Activated naive CD8-positive, alpha-beta T cell treated with anti-CD3 and anti-CD28 coated beads for 36 hours (primary cell): ENCODE measurements at places on chromosomes 16 and 17.

GRCh38 chr17:13835151-13835550 is 233.4 kb upstream of the HS3ST3A1 start:
- no peak for DNase-seq

- no peak for DNase-seq
Observed at GRCh38 chr17:77755410-77755963, 203.0 kb upstream of the TNRC6C start.

GRCh38 chr16:4529085-4530060 is 9.2 kb downstream of the CDIP1 start:
- peak; percentile 31 for DNase-seq

DNA sequence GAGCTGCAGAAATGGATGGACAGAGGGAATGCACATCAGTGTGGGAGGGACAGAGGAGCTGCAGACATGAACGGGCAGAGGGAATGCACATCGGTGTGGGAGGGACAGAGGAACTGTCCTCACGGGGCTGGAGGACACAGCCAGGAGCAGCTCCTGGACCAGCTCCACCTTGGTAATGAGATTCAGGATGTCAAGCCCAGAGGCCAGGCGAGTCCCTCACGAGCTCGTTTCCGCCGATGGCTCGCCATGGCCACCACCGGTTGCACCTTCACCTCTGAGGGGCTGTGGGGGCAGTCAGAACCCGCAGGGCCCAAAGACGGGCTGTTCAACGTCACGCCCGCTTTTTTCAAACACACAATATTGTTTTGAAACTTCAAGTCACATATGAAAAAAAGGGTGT is 56.2 kb downstream of the RPH3AL start:
- no peak for DNase-seq

- no peak for DNase-seq
Observed at GRCh38 chr16:5580296-5580695, 482.7 kb upstream of the EEF2KMT start.

DNA sequence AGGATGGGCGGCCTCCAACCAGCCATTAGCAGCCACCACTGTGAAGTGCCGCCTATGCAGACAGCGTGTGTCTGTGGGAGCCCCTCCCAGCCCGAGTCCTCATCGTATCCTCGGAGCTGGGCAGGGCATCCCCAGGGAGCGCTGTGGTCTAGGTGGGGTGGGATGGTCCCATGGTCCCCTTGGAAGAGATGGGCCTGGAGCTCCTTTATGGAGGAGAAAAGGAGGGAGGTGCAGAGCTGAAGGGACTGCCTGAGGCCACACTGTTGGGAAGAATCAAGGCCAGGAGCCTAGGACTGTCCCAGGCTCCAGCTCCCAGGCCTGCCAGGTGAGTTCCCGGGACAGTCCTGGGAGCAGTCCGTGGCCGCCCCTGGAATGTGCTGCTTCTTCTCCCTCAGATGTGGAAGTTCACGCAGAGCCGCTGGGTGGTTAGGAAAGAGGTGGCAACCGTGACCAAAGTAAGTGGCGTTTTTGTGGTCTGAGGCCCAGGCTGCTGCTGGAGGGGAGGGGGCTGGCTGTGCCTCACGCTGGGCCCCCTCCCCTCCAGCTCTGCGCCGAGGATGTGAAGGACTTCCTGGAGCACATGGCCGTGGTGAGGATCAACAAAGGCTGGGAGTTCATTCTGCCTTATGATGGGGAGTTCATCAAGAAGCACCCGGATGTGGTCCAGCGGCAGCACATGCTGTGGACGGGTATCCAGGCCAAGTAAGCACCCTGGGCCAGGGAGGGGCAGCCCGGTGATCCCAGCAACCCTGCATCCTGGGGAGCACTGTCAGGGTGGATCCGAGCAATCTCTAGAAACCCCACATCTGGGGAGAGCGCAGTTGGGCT is 27.0 kb downstream of the POLR3E start:
- no peak for DNase-seq

GRCh38 chr16:47664653-47665325 is 203.7 kb downstream of the PHKB start:
- no peak for DNase-seq

GRCh38 chr16:64791756-64792155 is 330.1 kb downstream of the CDH11 start:
- DNase-seq, result no peak

DNA sequence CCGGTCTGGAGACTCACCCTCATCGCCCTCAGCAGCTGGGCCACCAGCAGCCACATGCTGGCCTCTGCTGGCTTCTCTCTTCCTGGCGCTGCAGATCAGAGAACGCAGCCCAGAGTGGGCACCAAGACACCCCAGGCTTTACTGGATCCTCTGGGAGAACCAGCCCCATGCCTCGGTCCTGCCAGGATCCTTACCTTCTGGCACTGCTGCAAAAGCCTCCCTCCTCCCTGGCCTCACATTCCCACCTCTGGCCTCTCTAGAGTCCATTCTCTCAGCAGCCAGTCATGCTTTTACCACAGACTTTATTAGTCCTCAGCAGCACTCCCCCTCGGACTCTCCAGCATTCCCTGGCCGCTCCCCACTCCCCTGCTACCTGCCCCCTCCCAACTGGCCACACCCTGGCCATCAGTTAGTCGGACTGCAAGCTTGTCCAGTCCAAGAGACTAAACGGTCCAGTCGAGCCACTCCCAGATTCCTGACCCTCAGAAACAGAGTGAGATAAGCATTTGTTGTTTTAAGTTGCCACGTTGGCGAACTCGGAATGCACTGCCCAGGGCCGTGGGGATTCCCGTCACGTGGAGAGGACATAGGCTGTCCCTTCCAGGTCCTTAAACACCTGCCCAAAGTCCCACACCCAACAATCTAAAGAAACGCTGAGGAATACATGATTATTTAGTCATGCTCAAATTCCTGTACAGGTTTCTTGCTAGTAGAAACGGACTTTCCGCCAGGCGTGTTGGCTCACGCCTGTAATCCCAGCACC is 5.9 kb upstream of the SPG7 start:
- no peak for DNase-seq

GRCh38 chr16:23802776-23803175 is 33.0 kb upstream of the PRKCB start:
- no peak for DNase-seq

- no peak for DNase-seq
Observed at GRCh38 chr16:85170066-85170491, 57.8 kb upstream of the CIBAR2 start.

DNA sequence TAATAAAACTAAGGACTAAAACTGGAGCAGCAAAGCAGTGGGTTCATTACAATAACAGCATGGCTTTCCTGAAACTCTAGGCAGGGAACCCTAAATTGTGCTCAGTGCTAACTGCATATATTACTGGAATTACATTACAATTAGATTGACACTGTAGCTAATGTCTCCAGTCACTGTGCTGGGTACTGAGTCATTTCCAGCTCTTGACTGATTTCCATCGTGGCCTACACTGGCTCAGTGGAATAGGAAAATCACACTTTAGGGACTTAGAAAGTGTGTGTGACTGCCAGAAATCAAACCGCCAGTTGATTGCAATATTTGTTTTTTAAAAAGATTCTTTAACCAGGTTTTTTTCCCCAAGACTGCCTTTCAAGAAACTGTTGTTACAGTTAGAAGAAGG is 1447.4 kb upstream of the GOT2 start:
- DNase-seq, result no peak

DNA sequence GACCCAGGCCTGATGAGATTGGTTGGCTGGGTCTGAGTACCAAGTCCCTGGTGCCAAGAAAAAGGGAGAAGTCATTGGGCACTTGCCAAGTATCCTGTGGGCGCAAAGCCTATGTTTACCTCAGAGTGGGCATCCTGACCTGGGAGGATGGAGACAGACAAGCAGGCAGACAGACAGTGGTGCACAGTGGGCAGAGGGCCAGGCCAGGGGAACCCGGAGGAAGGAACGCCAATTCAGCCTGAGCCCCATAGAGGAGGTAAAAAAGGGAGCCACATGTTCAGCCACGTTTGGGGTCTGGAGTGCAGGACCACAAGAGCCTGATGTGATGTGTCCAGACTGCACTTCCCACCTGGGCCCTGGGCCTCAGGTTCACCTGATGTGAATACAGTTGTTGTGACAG is 5.4 kb downstream of the PHKG2 start:
- no peak for DNase-seq

DNA sequence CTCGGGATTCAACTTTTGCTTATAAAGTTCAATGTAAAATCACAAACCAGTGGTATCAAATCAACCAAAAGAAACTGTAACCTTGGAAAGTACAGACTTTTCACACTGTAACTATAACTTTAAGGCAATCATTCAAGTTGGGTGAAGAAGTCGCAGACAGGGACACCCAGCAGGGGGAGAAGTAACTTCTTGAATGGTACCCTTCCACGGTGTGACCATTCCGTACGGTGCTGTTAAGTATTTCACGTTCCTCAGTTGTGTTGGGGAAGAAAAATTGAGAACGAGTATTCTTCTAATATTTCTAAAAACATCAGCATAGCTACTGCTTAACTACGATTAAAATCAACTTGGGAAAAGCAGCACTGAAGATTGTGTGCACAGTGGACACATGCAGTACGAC is 55.8 kb downstream of the MYH10 start:
- DNase-seq, result no peak

- no peak for DNase-seq
Observed at GRCh38 chr16:15960124-15960971, 10.9 kb downstream of the ABCC1 start.

GRCh38 chr17:5281814-5282641 is at the start of gene RABEP1:
Gene RABEP1, plus strand, starts transcription at chr17:5282284. Its CDS starts 203 bp downstream, at chr17:5282487.
- DNase-seq, result peak; percentile 96

GRCh38 chr17:48463526-48463925 is 33.5 kb upstream of the SKAP1 start:
- no peak for DNase-seq

DNA sequence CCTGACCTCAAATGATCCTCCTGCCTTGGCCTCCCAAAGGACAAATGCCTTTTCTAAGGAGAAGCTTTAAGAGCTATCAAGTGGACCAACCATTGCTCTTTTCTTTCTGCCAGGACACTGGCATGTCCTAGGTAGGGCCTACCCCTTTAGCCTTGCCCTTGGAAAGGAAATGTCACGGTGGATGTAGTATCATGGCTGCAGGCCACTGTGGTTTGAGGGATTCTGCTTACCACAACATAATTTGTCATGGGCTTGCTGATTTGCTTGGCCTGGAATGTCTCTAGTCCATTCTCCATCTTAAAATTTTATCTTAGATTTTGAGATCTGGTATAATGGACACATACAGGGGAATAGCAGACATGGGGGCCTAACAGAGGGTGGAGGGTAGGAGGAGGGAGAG is 6.0 kb downstream of the KRT20 start:
- DNase-seq, result no peak

- no peak for DNase-seq
Observed at GRCh38 chr16:31301708-31302400, 42.1 kb downstream of the ITGAM start.

DNA sequence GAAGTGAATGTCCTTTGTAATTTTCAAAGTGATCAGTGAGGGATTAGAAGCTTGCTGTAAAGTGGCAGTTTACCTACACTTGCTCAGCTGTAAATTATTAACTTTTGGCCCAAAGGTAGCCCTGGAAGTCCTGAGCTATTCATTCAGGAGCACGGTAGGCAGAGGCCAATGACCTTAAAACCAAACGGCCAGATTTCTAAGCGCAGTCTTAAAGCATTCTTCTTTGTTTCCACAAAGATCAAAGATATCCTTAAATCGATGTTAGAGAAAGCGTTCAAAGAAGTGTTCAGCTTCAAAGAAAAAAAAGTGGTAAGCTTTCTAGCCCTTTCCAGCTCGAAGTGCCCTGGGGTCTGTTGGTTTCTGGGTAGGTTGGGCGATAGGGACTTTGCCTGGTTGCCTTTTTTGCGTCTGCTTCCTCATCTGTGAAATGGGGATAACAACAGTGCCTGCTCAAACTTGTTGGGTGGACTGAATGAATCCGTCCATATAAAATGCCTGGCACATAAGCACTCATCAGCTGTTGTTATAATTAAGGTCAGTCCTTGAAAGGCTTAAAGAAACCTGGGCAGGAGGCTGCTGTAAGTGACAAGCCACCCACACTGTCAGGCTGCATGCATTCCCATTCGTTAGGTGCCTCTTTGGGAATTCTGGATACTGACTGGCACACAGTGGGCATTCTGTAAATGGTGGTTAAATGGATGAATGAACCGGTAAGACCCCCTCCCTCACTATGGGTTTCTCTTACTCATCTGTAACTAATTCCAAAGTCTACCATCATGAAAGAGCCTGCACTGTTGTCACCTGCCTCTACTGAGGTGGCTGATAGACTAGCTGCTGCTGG is 113.2 kb downstream of the PRKCA start:
- no peak for DNase-seq

DNA sequence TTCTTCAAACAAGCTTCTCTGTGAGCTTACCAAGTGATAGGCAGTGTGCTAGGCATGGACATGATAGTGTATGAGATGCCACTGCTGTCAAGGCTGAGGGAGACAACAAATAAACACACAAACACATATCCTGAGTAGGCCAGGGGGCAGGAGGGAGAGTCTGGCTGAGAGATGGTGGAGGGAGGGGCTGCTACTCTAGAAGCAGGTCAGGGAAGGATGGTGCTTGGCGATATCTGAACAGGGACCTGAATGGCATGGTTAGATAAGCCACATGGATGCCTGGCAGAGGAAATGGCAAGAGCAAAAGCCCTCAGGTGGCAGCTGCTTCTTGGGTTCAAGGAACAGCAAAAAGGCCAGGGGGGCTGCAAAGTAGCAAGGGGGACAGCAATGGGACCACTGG is 8.6 kb upstream of the CHST6 start:
- DNase-seq, result no peak

DNA sequence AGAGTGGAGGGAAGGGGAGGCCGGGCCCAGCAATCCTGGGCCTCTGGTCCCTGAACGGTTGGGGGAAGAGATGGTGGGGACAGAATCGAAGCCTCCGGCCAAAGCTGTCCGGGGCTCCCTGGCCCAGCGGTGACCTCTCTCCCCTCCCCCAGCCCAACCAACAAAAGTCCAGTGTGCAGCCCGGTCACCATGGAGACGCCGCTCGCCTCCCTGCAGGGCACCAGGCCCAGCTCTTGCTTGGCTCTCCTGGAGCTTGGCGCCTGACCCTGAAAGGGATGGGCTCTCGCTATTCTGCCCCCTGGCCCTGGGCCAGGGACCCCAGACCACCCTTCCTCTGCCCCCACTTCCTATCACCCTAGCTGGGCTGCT is 1.3 kb downstream of the METRN start:
- DNase-seq, result no peak

DNA sequence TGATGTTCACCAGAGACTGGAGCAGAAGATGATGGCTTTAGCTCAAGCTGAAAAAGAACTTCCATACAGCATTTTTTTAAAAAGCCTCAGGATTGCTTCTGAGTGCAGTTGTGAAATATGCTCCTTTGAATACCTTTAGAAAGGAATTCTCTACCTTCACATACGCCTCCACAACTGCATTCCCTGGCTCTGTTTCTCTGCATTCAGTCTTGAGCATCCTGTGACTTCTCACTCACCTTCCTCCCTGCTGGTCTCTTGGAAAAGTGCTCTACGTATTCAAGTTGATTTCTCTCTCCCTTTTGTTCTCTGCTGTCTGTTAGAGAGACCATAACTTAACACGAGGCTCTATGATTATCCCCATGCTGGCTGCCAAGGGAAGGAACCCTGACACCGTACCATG is 34.5 kb downstream of the HS3ST2 start:
- DNase-seq, result no peak
